ENCODE measurements at places on chromosomes 5 and 9.

GRCh38 chr5:66520854-66521253 is 75.3 kb upstream of the MAST4 start:
- no peak for DNase-seq

DNA sequence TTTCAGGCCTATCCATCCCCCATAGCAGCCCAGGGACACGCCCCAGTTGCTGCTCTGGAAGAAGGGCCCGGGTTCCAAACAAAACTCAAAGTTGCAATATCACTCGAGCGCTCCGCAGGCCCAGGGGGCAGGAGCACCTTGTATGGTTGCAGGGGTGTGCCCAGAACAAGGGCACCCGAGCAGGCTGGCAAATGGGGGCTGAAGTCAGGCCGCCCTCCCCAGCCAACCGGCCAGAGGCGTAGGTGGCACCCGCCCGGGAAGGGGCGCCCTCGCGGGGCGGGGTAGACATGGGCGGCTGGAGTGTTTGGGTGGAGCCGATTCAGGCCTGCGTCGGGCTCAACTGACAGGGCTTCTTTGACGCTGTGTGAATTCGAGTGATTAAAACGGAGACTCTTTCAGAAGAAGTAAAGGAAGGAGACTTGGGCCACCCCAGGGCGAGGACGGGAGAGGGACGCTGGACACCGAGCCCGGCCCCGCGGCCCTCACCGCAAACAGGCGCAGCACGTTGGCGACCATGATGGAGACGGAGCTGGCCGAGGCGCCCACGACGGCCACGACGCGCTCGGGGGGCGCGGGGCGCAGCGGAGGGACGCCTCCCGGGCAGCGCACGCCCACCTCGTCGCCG is 1.1 kb downstream of the GRM6 start:
- DNase-seq: no peak

DNA sequence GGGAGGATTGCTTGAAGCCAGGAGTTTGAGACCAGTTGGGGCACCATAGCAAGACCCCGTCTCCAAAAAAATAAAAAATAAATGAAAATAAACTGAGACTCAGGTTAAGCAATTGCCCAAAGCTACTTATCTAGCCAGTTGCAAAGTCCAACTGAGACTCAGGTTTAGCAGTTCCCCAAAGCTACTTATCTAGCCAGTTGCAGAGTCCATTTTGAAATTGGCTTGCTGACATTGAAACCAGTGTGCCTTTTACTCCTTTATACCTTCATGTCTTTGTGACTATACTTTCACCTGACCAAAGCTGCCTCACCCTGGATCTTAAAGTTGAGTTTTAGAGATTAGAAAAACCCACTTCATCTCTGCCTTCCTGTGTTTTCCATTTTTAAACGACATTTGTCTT is 66.5 kb downstream of the GALNT10 start:
- no peak for DNase-seq

- DNase-seq: no peak
Measured at GRCh38 chr5:139611703-139612584, 36.2 kb upstream of the CXXC5 start.

DNA sequence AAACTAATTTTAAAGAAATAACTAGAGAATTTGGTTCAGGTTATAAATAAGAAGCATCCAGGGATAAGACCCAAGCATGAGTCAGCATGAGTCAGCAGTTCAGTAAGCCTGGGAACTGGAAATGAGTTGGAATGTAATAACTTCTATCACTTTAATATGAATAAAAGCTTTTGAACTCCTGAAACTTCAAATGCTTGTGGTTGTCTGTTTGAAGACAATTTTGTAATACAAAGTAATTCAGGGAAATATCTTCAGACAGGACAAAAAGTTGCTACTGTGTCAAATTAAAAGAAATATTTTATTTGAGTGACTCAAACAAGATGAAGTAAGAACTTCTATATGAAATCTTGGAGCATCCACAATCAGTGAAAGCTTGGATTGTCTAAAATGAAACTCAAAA is 331.2 kb upstream of the DAB2 start:
- DNase-seq: no peak

GRCh38 chr9:99109522-99109921 is 4.6 kb downstream of the TGFBR1 start:
- no peak for DNase-seq

GRCh38 chr5:149435015-149435376 is 55.9 kb upstream of the IL17B start:
- no peak for DNase-seq

DNA sequence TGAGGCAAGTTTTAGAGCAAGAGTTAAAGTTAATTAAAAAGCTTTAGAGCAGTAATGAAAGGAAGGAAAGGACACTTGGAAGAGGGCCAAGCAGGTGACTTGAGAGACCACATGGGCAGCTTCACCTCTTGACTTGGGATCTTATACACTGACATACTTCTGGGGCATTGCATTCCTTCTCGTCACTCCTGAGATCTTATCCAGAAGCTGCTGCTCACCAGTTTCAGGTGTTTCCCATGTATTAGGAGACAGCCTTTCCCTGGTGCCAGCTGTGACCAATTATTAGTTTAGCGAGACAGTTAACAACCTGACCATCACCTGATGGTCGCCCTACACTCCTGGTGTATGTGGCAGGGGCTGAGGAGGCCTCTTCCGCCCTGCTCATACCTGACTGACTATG is 382.1 kb downstream of the KDM4C start:
- no peak for DNase-seq

- no peak for DNase-seq
Measured at GRCh38 chr5:92838253-92838652, 742.8 kb downstream of the NR2F1-AS1 start.

DNA sequence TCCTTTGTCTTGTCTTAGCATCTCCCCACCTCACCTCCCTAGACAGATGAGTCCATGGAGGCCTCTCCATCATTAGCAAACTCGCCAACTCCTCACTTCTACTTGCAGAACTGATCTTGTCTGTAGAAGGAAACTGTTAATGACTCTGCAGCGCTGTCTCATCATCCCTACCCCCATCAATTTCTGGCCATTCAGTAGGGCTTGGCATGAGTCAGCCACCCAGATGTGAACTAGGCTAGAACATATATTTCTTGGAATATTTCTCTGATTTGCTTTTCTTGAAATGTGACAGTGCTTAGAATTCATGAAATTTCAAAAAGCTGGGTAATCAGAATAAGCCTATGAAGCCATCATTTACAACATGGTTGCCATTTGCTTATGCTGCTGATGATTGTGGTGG is 1125.0 kb upstream of the DMAC1 start:
- DNase-seq: no peak

DNA sequence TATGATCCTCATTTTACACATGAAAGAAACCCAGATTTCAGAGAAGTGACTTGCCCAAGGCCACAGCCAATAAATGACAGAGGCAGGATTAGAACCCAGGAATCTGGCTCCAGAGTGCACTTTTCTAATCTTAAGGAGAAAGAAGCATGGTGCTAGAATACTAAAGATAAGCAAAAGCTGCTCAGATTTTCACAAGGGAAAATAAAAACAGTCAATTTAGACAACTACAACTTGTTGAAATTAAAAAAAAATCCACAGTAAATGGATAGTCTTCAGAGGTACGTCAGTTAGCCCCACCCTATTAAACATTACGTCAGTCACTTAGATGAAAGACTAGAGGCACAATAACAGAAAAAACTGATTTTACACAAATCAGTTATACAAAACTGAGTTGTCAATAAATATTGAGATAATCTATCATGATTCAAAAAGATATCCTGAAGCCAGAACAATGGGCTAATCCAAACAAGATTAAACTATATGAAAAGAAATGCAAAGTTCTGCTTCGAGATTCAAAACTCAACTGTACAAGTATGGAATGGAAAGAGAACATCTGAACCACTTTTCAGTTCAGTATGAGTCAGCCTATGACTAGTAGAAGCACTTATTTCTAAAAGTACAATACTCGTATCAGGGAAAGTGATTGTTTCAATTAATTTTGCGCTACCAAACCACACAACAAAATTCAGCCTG is 9.3 kb downstream of the TMEM245 start:
- DNase-seq: no peak

DNA sequence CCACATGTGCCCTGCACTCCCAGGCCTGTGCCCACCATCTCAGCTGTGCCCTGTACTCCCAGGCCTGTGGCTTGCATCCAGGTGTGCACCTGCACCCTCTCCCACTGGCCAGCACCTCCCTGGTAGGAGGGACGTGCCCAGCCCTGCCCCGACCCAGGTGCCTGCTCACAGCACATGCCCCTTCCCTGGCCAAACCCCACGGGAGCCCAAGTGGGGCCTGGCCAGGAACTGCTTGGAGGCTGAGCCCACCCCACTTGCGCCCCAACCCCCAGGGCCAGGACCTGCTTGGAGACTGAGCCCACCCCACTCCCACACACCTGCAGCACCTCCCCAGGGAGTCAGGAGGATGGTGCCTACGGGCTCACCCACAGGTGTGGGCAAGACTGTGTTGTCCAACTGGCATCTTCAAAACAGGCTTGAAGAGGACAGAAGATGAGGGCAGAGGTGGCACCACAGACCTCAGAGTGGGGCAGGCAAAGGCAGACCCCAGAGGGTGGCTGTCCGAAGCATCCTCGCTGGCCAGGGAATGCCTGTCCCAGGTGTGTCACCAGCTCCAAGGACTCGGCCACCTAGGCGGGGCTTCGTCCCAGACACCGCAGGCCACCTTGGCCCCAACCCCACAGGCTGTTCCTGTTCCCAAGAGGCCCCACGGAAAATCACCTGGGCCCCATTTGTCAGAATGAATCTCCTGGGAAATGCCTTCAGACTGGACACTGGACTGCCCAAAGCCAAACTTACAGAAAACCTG is 10.8 kb downstream of the ZDHHC11B start:
- DNase-seq: no peak

DNA sequence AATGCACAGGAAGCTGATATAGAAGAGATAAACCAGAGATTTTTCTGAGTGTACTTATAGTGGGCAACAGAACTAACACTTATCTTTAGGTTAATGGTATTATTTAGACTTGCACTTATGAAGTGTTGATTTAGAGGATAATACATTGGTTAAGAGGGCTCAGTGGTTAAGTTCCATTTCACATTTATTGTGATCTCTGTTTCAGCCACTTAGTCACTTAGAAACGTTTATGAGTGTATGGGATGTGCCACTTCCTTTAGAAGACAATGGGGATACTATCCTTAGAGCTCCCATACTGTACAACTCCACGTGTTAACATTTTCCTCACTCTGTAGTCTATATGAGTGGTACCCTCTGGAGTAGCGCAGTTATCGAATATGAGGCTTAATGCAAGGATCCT is 57.5 kb downstream of the PIP5K1B start:
- no peak for DNase-seq

GRCh38 chr9:99057665-99058625 is 47.0 kb upstream of the TGFBR1 start:
- peak; percentile 75 for DNase-seq

GRCh38 chr9:70998962-70999361 is 122.5 kb downstream of the TRPM3 start:
- no peak for DNase-seq

- no peak for DNase-seq
Measured at GRCh38 chr5:126462239-126463014, 39.2 kb downstream of the GRAMD2B start.

DNA sequence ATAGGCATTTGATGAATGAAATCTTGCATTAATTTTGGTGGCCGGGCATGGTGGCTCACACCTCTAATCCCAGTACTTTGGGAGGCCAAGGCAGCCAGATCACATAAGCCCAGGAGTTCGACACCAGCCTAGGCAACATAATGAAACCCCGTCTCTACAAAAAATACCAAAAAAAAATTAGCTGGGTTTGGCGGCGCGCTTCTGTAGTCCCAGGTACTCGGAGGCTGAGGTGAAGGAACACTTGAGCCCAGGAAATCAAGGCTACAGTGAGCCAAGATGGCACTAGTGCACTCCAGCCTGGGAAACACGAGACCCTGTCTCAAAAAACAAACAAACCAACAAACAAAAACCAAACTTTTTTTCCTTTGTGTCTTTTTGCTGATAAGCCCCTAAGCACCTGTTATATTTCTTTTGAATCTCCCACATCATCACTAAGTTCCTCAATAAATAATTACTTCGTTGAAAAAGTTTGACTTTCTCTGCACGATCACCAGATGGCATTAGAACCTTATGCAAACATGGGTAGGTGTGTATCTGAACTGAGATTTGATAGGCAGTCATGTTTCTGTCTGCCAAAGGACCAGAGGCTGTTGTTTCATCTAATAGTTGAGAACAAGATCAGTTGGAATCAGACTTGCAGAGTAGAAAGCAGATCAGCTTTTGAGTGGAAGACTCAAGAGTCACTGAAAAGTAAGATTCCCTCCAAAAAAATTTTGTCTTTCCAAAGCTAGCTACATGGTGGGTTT is 5.5 kb upstream of the MATR3 start:
- peak; percentile 27 for DNase-seq

GRCh38 chr5:65926893-65927292 is 518 bp downstream of the ERBIN start:
- DNase-seq: peak; percentile 3

- DNase-seq: no peak
Measured at GRCh38 chr9:26271495-26272122, 593.4 kb upstream of the TUSC1 start.

DNA sequence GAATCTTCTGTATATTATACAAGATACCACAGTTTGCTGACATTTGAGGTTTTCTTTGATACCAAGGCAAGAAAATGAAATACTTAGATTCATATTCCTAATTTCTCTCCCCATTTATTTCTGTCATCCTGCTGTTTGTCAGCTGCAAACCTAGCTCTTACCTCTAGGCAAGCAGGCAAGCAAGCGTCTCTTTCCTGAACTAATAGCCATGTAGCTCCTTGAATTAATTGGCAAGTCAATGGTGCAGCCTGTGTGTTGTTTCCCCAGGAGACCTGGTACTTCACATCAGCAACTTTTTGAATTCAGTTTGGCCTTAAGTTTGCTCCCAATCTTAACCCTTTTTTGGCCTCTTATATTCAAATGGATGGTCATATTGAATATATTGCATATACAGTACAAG is 573.6 kb upstream of the ARRDC3 start:
- DNase-seq: no peak

DNA sequence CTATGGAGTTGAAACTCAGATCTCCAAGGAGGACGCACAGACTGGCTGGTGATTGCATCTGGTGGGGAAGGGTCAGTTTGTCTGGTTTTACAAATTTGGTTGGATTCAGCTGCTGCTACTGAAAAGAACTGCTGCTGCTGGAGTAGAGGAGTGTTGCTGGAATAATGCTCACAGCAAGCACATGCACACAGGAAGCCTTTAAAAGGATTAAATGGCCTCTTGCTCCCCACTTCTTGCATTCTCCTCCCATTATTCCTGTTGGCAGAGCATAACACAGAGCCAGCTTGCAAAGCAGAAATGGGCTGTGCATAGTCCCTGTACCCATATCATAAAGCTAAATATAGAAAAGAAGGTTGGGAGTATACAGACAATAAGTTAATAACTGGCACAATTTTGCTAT is 16.6 kb downstream of the ZNF474 start:
- DNase-seq: no peak

DNA sequence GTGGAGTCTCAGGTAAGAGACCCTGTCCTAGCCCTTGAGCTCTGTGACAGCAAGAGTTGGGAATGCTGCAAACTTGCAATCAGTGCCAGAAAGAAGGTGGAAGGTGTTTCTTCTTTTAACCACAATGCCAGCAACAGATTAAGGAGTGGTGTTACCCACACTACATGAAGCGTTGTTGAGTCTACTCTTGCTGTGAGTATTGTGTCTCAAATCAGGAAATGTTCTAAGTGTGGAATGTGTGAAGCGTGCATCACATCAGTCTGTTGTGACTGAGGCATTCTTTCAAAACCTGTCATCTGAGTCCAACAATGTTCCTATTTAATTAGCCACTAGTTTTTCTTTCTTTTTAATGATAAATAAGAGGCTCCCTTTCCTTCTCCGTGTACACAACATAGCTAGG is 2.9 kb upstream of the LURAP1L start:
- no peak for DNase-seq

- DNase-seq: no peak
Measured at GRCh38 chr5:60526336-60526875, 173.6 kb downstream of the DEPDC1B start.

GRCh38 chr5:131282235-131282634 is 18.4 kb downstream of the CDC42SE2 start:
- no peak for DNase-seq
